ENCODE measurements at places on chromosomes 6 and 20. TPM values are rescaled to one million over a fixed set of nuclear protein-coding genes. Genes with fewer than 3 reads are reported as not detected.

CFAP206 gene
- total RNA-seq, result 14.8 TPM

IL20RA gene
- total RNA-seq, result 1.4 TPM

MROH8 gene
- 9.9 TPM for total RNA-seq

LY6G6C gene
- not detected for total RNA-seq

LPA gene
- total RNA-seq, result 7.6 TPM

KIAA0408 gene
- 105 TPM for total RNA-seq

ADAM33 gene
- 2.5 TPM for total RNA-seq

SLC35D3 gene
- total RNA-seq, result 1.4 TPM

HDGFL1 gene
- total RNA-seq, result not detected

CEP162 gene
- 20.1 TPM for total RNA-seq

GGTLC1 gene
- not detected for total RNA-seq

UQCC2 gene
- 33.9 TPM for total RNA-seq

PRL gene
- 0.23 TPM for total RNA-seq

TCP11 gene
- total RNA-seq, result 0.23 TPM

EYA2 gene
- total RNA-seq, result 3.5 TPM

TGIF2 gene
- total RNA-seq, result 9.7 TPM

LINC00237 gene
- total RNA-seq, result 10.8 TPM

UBE2C gene
- 7.6 TPM for total RNA-seq

KCNS1 gene
- total RNA-seq, result 3.0 TPM

DEFB128 gene
- total RNA-seq, result not detected

SMIM28 gene
- not detected for total RNA-seq

SPATA2 gene
- 3.2 TPM for total RNA-seq

CLPSL2 gene
- not detected for total RNA-seq

SLA2 gene
- not detected for total RNA-seq

ULBP1 gene
- total RNA-seq, result 0.23 TPM

TFB1M gene
- 20.8 TPM for total RNA-seq

PTCHD4 gene
- total RNA-seq, result 20.3 TPM

SEMG1 gene
- total RNA-seq, result not detected

HTR1E gene
- total RNA-seq, result 3.7 TPM

ARHGAP18 gene
- total RNA-seq, result 14.1 TPM

PNPLA1 gene
- not detected for total RNA-seq

GTPBP2 gene
- 30.9 TPM for total RNA-seq

ZC3H12D gene
- 0.92 TPM for total RNA-seq

FOXS1 gene
- 1.4 TPM for total RNA-seq

POM121L2 gene
- not detected for total RNA-seq

MICB gene
- total RNA-seq, result 0.69 TPM

Measured in diencephalon (tissue), 1 donor.